Stimulated activated CD4-positive, alpha-beta T cell treated with anti-CD3 and anti-CD28 coated beads, Interleukin-1b, Interleukin-23, amount 100 ng/mL, for 48 hours (primary cell): ENCODE measurements at places on chromosomes 3 and 15.
A peak's percentile ranks its signal among the peaks of the same experiment; 100 is the strongest.

DNA sequence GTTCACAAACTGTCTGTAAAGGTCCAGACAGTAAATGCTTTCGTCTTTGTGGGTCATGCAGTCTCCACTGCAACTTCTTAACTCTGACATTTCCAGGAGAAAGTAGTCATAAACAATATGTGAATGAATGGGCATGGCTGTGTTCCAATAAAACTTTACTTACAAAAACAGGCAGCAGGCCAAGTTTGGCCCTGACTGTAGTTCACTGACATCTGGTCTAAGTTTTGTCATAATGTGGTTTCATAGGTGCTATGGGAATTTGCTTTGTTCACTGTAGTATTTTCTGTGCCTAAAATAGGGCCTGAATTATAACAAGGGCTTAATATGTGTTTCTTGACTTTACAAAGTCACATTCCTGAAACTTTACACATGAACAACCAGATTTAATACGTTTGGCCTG is 186.0 kb upstream of the KBTBD8 start:
- DNase-seq: no peak

DNA sequence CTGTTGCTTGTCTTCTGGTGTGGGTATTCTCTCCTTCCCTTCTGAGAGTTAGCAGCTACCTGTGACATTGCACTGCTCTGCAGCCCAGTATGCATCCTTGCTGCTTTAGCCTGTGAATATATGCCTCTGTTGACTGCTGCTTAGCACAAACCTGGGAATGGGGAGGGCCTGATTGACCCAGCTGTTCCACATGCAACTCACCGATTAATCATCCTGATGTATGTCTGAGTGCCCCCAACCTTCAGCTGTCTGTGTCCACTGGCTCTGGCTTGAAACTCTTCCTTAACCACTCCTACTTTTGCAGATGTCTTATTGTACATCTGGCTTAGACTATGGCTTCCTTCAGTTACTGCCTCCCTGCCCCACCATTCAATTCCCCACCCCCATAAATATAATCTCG is 119.1 kb downstream of the RASA2 start:
- DNase-seq: no peak

- DNase-seq: no peak
Observed at GRCh38 chr3:193297421-193297820, 56.4 kb downstream of the PLAAT1 start.

GRCh38 chr3:150410311-150411105 is 2.4 kb downstream of the TSC22D2 start:
- DNase-seq: peak; percentile 35

DNA sequence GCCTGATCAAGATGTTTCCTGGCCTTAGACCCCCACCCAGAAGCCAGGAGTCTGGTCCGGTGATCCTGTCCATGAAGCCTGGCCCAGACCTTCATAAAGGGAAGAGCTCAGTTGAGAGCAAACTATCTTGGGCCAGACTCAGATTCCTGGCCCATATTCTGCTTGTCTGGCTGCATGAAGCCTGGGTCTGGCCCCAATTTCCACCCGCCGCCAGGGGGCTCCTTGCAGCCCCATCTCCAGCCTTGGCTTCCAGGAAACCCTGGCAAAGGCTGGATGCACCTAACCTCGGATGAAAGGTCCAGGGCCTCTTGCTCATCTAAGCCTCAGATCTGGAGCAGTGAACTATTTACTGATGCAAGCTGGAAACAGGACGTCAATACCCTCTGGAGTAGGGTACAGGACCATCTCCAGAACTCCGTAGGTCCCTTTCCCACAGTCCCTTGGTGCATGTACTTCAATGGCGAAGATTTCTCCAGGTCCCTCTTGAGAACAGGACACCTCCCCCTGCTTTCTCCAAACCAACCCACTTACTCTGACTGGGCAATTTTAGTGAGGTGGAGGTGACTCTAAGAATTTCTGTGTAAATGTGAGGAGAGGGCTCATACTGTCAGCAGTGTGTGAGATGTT is 5.6 kb downstream of the FOXL2 start:
- no peak for DNase-seq

DNA sequence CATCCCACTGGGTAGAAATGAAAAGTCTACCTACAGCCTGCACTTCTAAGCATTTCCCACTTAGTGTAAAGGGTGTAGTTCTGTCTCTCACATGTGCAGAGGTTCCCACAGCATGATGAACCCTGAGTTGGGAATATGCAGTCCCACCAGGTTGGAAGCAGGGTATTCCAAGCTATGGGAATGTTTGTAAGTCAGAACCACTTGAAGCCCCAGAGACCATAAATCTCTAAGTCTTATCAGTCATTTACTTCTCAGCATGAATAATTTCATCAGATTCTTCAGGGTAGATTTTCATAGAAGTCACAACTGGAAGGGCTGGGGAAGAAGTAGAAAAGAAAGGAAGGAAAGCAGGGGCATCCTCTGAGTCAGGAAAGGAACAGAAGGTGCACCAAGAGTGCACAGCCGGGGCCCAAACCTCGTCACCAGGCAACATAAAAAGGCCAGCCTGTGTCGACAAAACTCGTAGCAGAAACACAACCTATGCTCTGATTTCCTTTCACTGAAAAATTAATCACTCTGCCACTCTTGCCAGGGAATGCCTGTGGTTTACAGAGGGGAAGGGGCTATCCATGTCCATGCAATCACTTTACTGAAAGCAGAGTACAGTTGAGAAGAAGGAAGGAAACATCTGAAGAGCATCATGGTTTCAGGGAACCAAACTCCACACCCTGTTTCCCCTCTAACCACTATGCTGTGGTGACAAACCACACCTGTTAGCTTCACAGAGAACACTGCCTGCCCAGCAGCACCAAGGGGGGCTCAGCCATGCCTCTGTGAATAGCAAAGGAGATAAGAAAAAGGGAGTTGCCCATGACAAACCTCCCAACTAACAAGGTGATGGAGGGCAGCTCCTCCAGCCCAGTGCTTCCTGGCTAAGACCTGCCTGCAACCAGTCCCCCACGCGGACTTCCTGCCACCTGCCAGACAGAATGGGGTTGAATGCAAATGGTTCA is 40.5 kb downstream of the SH3BP5 start:
- peak; percentile 65 for DNase-seq

GRCh38 chr3:37139567-37140052 is 34.8 kb downstream of the LRRFIP2 start:
- DNase-seq: no peak
